Amygdala (tissue), 56 donors: ENCODE measurements at places on chromosomes 1 and 21.

DNA sequence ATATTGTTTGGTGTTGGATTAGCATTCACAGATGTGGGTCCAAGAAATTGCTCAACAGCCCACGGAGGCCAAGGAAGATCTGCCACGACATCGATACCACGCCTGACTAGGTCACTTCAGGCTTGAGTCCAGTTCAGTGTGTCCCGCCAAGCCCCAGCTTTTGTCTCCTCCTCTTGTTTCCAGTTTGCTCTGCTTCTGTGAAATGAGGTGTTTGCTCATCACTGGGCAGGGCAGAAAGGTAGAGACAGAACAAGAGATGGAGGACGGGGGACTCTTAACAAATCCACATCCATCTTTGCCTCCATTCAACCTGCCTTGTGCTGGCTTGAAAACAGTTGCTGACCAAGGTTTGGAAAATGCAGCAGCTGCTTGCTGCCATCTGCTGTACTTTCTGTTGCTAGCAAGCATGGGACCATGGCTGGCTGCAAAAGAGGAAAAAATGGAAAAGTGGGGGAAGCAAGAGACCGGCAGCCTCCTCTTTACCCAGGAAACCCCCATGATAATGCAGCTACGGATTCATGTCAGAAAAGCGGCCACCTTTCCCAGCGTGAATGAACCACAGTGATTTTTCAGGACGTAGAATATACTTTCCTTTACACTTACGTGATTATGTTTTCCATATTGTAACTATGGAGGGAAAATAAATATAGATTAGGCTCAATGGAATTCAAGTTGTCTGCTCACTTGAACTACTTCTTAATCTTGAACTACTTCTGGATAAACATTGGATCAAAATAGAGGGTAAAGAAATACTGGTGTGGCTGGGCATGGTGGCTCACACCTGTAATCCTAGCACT lies 80.2 kb upstream of the GREM2 start:
- no peak for DNase-seq

DNA sequence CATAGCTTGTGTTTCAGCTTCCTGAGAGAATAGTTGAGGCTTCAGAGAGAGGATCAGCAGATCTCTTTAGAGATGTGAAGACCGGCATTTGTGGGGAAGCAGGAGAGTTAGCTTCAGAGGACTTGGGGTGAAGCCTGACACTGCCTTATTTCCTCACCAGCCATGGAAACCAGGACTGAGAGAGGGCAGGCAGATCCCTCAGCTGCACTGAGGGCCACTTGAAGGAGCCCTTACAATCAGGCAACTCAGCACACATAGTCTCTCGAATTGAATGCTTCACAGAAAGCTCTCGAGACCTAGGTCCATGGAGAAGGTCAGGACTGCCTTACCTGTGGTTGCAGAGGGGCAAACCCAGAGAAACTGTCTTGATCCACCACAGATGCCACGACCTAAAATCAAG lies 19.8 kb downstream of the NCF2 start:
- no peak for DNase-seq

DNA sequence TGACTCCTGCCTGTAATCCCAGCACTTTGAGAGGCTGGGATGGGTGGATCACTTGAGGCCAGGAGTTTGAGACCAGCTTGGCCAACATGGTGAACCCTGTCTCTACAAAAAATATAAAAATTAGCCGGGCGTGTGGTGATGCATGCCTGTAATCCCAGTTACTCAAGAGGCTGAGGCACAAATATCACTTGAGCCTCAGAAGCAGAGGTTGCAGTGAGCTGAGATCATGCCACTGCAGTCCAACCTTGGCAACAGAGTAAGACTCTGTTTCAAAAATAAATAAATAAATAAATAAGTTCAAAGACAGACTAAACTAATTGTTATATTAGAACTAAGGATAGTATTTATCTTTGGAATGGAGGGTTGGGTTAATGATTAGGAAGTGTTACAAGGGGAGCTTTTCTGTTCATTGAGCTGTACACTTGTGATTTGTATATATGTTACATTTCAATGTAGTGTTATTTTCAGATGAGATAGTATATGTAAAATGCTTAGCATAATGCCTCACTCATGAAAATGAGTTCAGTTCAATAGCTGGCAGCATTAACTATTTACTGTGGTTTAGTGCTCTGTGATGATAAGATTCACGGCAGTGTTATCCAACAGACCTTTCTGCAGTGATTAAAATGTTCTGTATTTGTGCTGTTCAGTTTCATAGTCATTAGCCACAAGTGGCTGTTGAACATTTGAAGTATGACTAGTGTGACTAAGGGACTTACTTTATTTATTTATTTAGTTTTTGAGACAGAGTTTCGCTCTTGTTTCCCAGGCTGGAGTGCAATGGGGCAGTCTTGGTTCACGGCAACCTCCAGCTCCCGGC lies 47.7 kb downstream of the OSBPL9 start:
- DNase-seq: no peak

DNA sequence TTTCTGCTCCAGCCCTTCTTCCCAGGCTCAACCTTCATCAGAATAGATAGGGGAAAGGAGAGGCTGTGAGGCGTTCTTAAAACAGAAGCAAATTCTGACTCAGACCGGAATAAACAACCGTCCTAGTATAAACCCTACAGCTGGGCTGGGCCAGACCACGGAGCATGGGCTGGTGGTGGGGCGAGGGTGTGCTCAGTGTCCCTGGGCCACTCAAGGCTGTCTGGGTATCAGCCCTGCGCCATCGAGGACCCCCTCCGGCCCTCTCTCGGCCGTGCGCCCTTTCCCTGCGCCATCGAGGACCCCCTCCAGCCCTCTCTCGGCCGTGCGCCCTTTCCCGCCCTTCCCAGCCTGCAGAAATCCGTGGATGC lies 36.0 kb downstream of the CAPN2 start:
- DNase-seq: no peak

DNA sequence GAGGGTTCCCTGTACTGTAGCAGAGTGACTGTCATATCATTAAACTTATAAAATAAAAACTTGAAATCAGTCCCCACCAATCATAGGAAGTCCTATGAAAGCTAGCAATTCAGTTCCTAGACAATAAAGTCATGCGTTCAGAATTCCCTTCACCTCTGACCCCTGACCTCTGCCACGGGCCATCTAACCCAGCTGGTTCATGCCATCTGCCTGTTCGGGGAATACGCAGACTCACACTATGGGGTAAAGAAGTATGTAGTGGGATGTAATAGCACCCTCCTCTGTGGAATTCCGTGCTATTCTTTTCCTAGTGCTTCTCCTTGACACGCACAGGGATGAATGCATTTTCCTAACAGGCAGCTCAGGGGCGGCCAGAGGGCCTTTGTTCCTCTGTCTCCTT lies 2.1 kb downstream of the GSTM4 start:
- no peak for DNase-seq

- DNase-seq: no peak
These were observed 163.4 kb downstream of the ADGRL4 start for GRCh38 chr1:78843111-78843510.

- no peak for DNase-seq
These were observed 71.7 kb downstream of the EDEM3 start for GRCh38 chr1:184682956-184683355.

DNA sequence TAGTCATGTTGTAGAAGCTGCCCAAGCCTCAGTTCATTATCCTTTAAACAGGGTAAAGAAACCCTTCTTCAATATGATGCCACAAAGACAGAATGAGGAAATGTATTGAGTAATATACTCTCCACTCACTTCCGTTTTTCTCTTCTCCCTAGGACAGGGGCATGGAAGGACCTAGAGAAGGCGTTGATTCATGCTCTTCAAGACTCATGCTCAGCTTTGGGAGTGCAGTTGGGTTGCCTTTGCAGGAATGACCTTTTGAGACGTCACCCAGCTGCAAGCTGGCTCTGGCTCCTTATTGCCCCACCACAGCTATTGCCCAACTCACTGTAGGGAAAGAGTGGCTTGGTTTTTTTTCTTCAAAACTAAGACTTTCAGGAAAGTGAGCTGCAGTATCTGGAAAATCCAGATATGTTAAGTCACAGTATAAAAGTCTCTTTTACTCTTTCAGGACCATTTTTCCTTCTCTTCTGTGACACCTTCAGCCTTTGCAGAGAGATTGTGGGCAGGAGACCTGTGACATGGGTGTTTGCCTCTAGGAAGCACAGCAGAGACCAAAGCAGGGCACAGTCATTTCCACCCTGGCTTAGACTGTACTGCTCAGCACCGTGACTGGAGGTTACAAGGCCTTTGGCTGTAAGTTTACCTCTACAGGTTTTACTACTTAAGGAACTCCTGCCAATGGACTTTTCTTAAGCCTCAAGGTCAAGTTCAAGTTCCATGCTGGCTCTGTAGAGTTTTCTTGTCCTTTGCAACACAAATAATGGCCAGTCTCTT lies 39.5 kb downstream of the XCL2 start:
- no peak for DNase-seq

GRCh38 chr1:109061183-109061582 lies 14.6 kb downstream of the TAF13 start:
- no peak for DNase-seq

- DNase-seq: no peak
These were observed 323.0 kb downstream of the CAMTA1 start for GRCh38 chr1:7108251-7108650.

GRCh38 chr1:85398391-85399064 lies 66.4 kb downstream of the DDAH1 start:
- DNase-seq: no peak

DNA sequence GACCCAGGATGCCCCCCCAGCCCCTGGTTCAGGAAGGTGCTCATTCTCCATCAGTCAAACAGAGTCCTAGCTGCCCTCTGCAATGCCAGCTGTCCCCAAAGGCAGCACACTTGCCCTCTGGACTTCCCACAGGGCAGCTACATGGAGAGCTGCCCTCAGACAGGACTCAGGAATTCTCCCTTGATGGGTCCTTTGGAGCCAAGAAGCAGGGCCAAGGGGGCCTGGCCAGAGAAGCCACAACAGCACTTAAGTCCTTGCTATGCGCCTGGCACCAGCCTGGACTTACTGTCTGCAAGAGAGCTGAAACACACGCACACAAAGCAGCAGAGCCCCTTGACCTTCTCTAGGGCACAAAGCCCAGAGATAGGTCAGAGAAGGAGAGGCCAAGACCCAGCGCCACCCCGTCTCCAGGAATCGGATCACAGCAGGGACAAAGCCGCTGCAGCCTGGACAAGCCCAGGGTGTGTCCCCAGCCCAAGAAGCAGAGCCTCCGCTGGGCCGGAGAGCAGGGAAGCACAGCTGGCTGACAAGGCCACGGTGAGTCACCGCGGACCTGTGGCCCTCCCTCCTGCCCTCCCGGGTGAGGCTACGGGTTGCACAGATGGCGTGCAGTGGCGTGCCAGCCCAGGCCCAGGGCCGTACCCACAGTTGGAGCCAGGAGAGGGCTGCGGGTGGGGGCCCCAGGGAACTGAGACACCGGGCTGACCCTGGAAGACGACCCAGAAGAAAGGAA lies 1.7 kb downstream of the WNT9A start:
- no peak for DNase-seq

- no peak for DNase-seq
These were observed 16.7 kb downstream of the SHISA4 start for GRCh38 chr1:201905234-201905890.

- peak; percentile 43 for DNase-seq
These were observed 11.0 kb downstream of the PLEKHA6 start for GRCh38 chr1:204348722-204349121.

DNA sequence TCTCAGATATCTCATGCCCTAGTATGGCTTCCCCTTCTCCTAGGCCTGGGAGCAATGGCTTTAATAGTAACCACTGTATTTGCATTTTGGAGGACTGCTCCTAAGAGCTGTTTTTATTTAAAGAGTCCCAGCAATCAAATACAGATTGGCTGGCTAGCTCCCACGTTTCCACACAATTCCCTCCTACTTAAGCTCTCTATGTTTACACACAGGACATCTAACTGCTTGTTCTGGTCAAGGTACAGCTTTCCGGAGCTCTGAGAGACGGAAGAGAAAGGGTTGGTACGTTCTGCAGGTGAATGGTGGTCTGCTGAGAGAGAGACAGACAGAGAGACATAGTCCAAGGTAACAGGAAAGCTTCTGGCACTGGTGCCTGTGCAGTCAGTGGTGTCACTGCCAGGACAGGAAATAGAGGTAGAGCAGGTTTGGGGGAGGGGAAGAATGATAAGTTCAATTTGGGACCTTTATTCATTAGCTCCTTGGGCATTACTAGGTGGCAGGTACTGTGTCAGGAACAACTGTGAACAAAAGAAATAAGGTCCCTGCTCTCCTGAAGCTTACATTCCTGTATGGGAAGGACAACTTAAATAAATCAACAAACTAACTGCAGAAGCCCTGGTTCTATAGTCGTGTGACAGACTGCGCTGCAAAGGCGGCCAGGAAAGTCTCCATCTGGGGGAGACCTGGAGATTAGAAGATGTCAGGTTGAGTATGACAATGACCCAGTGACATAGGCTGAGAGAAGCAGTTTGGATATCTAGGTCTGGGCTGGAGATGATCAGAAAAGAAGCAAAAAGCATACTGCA lies 1.2 kb upstream of the SLC25A33 start:
- no peak for DNase-seq

- DNase-seq: no peak
These were observed 134.6 kb upstream of the ARHGEF16 start for GRCh38 chr1:3319874-3320245.

GRCh38 chr21:21045518-21045917 lies 47.3 kb downstream of the NCAM2 start:
- DNase-seq: no peak

- no peak for DNase-seq
These were observed 47.5 kb downstream of the HSF2BP start for GRCh38 chr21:43611598-43612369.

- peak; percentile 11 for DNase-seq
These were observed 14.3 kb upstream of the SPEN start for GRCh38 chr1:15833069-15833679.

DNA sequence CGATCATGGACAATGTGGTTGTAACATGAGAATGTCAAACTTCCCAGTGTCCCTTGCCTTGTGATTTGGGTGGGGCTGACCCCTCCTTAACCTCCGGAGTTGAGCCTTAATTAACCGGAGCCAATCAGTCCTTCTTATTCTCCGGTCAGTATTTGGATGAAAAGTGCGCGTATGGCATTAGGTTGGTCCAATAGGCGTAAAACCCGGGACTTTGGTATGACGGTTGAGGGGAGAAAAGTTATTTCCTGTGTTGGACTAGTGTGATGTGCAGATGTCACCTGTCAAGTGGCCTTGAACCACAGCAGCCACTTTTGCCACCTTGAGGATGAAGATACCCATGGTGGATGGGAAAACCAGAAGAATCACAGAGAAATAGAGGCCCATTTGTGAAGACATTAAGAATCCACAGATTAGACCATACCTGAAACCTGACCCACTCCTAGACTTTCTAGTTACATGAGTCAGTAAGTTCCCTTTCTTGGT lies 5.1 kb downstream of the PAFAH2 start:
- DNase-seq: no peak

DNA sequence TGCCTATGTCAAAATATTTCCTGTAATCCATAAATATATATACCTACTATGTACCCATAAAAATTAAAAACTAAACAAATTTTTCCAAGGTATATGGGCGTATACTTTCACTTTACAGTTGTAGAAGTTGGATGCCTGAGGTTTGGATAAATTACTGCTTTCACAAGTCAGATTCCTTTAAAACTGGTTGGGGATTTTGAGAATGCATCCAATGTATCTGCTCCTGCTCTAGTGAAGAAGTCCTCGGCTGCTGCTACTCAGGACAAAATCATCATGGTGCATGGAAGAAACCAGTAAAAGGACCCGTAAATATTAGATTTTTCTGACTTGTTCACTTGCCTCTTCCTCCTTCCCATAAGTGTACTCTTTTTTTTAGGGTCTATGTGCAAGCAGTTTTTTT lies 841.1 kb downstream of the USP25 start:
- DNase-seq: no peak

- DNase-seq: no peak
These were observed 6.2 kb downstream of the INAVA start for GRCh38 chr1:200900877-200901276.

- no peak for DNase-seq
These were observed 32.6 kb upstream of the NEK2 start for GRCh38 chr1:211708006-211708405.

GRCh38 chr1:96782856-96783255 lies 61.3 kb downstream of the PTBP2 start:
- DNase-seq: no peak
